ENCODE measurements at places on chromosomes 7 and 10. TPM values are rescaled to one million over a fixed set of nuclear protein-coding genes. Genes with fewer than 3 reads are reported as not detected.

The TOMM7 gene
- 399 TPM for total RNA-seq

The GRB10 gene
- 9.7 TPM for total RNA-seq

The PON1 gene
- total RNA-seq, result not detected

The FAM237B gene
- total RNA-seq, result not detected

The UNCX gene
- total RNA-seq, result not detected

The ECHDC3 gene
- 0.14 TPM for total RNA-seq

The TRIM50 gene
- not detected for total RNA-seq

The GET4 gene
- total RNA-seq, result 39.9 TPM

The ZNF716 gene
- total RNA-seq, result not detected

The NPY4R gene
- not detected for total RNA-seq

The IFIT1B gene
- total RNA-seq, result not detected

The NFE2L3 gene
- 14.2 TPM for total RNA-seq

The H2BK1 gene
- total RNA-seq, result 0.88 TPM

The LIPK gene
- not detected for total RNA-seq

The TLL2 gene
- total RNA-seq, result not detected

The CDHR1 gene
- total RNA-seq, result 0.30 TPM

The ALOX5 gene
- total RNA-seq, result 13.6 TPM

The NME8 gene
- total RNA-seq, result not detected

The EN2 gene
- not detected for total RNA-seq

The GNAT3 gene
- total RNA-seq, result not detected

The EXOC6 gene
- 8.9 TPM for total RNA-seq

The NANOS1 gene
- 0.73 TPM for total RNA-seq

The EXOSC1 gene
- 45.6 TPM for total RNA-seq

The POLR2J2 gene
- total RNA-seq, result 12.5 TPM

Measured in activated naive CD4-positive, alpha-beta T cell treated with anti-CD3 and anti-CD28 coated beads, Interleukin-2, amount 10 ng/mL, durations not matched to agents 5 hours and 36 hours (primary cell).